ENCODE measurements at places on chromosomes 6 and 20.
A peak's percentile ranks its signal among the peaks of the same experiment; 100 is the strongest.

- no peak for DNase-seq
Observed at GRCh38 chr6:156778454-156779205, 1.5 kb downstream of the ARID1B start.

DNA sequence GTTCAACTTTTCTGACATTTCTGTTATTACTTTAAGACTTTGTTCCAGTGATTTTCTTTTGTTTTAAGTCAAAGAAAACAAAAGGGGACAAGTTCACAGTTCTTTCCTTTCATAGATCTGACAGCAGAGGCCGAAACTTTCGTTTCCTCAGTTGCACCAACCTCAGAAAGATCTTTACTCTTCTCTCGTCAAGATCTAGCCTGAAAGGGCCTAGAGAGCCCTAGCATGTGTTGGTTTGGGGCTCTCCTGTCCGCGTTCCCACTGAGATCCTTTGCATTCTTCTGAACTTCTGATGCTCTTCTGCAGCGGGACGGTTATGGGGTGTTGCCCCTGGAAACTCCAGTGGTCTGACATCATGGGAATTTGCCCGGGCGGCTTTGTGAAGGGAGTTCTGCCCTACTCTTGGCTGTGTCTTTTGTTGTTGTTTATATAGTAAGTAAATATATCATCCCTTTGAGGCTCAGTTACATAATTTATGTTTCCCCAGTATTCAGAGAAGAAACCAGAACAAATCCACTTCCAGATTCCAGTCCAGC lies 129.1 kb downstream of the SASH1 start:
- no peak for DNase-seq

DNA sequence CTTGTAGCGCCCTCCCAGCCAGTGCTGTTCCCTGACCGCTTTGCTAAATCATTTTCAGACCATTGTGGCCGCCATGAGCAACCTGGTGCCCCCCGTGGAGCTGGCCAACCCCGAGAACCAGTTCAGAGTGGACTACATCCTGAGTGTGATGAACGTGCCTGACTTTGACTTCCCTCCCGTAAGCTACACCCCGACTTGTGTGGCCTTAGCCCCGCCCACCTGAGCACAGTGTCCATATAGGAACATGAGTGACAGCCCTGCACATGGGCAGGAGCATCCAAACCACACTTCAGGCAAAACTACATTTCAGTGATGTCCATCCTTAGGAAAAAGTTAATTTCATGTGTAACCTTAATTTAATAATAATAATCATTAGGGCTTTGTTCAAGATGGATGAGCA lies 51.1 kb downstream of the GNAS start:
- DNase-seq = no peak

DNA sequence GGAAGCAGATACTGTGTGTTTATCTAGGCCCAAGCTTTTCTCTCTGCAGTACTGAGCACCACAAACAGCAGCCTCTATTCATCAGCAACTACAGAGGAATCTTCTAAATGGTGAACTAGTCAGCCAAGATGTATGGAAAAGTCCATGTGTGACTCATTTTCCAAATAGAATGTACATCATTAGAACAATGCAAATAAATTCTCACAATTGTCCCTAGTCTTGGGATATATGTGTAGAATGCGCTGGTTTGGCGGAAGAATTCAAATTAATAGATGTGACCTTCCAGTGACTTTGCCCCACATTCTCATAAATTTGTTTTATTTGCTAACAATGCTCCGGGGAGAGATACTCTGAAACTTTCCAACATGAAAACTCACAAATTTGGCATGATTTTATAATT lies 436.2 kb downstream of the CBLN4 start:
- DNase-seq = no peak

GRCh38 chr6:135299256-135299655 lies 118.1 kb downstream of the MYB start:
- DNase-seq = no peak

DNA sequence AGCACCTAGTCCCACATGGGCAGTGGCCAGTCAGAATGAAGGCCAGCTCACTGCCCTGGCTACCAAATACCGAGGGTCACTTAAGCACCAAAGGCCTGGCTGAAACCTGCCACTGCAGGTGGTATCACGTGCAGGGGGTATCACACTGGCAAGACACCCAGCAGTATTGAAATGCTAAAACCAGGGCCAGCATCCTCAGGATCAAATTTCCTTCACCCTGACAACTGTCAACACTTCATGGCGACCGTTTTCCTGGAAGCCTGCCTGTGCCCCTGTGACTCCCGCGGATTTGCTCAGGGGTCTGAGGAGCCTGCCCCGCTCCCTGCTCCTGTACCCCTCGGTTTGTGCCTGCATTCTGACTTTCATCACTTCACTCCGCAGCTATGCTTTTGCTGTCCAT lies 151.1 kb downstream of the TTLL2 start:
- no peak for DNase-seq

- peak; percentile 16 for DNase-seq
Observed at GRCh38 chr6:137043710-137044365, 927 bp downstream of the IL20RA start.

DNA sequence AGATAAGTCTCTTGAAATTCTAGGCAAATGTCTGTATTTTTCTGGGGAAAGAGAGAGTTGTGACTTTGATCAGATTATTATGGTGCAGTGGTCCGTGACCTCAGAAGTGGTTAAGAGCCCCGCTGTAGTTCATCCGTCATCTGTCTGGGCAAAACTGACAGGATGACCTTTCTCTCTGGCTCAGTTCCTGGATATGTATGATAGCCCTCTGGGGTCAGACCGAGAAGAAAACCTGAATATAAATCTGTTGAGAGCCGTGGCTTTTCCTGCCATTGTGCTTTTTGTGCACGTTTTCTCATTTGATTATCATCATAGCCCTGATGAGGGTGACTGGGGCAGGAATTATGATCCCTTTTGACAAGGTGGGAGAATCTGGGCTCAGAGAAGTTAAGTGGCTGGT lies 26.5 kb downstream of the GHRH start:
- no peak for DNase-seq

GRCh38 chr6:153340568-153340967 lies 209.5 kb upstream of the RGS17 start:
- no peak for DNase-seq

DNA sequence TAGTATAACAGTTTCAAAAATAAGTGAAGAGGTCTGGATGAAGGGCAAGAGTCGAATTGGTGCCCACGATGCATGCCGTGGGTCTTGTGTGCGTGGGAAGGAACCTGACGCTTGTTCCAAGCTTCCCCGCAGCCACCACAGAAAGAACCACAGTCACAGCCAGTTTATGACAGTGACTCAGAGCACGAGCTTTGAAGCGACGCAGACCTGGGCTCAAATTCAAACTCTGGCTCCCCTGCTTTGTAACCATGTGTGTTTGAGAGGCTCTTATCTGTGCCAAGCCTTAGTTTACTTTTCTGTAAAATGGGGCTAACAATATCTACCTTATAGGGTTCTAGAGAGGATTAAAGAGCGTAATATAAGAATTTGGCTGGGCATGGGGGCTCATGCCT lies 65.5 kb downstream of the SYNJ2 start:
- no peak for DNase-seq

- DNase-seq = no peak
Observed at GRCh38 chr6:81772741-81773140, 20.3 kb upstream of the TENT5A start.
